ENCODE measurements at places on chromosomes 2 and 18.
A peak's percentile ranks its signal among the peaks of the same experiment; 100 is the strongest.

DNA sequence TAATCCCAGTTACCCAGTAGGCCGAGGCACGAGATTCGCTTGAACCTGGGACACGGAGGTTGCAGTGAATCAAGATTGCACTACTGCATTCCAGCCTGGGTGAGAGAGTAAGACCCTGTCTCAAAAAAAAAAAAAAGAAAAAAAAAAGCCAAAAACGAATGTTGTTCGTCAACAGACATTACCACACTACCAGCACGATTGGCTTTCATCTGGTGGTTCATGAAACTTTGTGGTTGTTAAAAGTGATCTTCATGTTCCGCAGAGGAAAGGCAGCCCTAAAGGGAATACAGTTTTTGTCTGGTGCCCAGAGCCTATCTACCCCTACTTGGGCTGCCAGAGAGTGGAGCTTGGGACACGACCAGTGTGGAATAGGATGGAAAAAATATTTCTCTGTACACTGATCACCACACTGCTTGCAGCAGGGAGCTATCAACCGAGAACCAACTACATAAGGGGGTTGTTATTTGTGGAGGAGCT is 13.6 kb upstream of the CXCR4 start:
- no peak for DNase-seq

DNA sequence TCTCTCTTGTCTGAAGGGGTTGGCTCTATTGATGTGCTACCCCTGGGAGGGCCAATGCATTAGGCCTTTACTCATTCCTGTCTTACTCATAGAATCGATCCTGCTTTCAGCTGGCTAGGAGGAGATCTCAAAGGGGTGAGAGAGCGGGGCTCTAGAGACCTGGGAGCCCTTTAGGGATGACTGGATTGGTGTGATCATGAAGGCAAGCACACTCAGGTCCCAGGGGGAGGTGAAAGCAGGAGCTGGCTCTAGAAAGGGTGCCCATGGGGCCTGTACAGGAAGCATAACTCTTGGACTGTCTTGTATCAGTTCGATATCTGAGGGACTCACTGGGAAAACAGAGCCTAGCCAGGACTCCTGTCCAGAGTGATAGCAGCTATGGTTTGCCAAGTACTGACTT is 47.8 kb downstream of the INPP4A start:
- DNase-seq, result peak; percentile 24

- DNase-seq, result no peak
Measured at GRCh38 chr2:68505603-68506159, 38.3 kb downstream of the APLF start.

DNA sequence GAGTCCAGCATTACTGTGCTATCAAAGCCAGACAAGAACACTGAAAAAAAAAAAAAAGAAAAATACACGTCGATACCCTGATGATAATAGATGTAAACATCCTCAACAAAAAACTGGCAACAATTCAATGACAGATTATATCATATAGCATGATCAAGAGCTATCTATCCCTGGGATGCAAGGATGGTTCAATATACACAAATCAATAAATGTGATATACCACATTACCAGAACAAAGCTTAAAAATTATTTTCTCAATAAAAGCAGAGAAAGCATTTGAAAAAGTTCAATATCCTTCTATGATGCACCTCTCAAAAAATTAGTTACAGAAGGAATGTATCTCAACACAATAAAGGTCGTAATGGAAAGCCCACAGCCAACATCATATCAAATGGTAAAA is 332.8 kb upstream of the MMADHC start:
- DNase-seq, result no peak

- DNase-seq, result no peak
Measured at GRCh38 chr2:66021296-66021695, 413.6 kb upstream of the MEIS1 start.

GRCh38 chr18:6633310-6633709 is 96.2 kb upstream of the ARHGAP28 start:
- DNase-seq, result no peak

DNA sequence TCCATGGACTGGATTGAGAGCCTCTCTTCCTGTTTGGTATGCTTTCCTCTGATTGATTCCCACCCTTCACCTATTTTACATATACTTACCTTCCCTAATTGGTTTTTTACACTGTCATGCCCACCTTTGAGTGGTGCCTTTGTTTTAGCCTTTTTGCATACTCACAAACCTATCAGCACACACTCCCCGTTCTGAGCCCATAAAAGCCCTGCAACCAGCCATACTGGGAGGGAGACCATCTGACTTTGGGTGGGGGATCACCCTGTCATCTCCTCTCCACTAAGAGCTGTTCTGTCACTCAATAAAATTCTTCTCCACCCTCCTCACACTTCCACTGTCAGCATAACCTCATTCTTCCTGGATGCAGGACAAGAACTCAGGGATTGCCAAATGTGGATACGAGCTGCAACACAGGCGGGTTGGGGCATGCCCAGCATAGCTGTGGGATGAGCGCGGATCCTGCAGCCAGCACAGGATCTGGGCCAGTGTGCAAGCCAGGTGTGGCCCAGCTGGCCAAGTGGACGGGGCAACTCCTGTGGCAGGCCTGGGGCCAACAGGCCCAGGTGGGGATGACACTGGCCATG is 9.4 kb upstream of the MOB1A start:
- DNase-seq, result no peak

Data from suppressor macrophage treated with lipopolysaccharide for 1 hour (primary cell).